B cell (primary cell): ENCODE measurements at places on chromosomes 3 and 15. TPM values are rescaled to one million over a fixed set of nuclear protein-coding genes. Genes with fewer than 3 reads are reported as not detected.

GRCh38 chr3:51501833-51502561 is 2.2 kb upstream of the DCAF1 start:
- H3K4me3 ChIP-seq, result no peak overlapping the region
- DNase-seq, result peak; percentile 85
- H3K36me3 ChIP-seq, result no peaks in the 10 kb centered on the region
- H3K27ac ChIP-seq, result peak overlapping the region; percentile 82

SERINC4 gene
- total RNA-seq, result 0.24 and 0.32 TPM in 2 replicates

- H3K27me3 ChIP-seq, result no peaks in the 10 kb centered on the region
- no peaks in the 10 kb centered on the region for H3K4me1 ChIP-seq
- no peak for DNase-seq
- no peaks in the 10 kb centered on the region for H3K36me3 ChIP-seq
- no peak overlapping the region for H3K27ac ChIP-seq
- no peak overlapping the region for H3K4me3 ChIP-seq
These were observed 40.6 kb upstream of the RBMS3 start for GRCh38 chr3:29240248-29240647.

GOLGA6B gene
- not detected in 2 replicates for total RNA-seq

GRCh38 chr3:162704238-162704637 is 1207.6 kb downstream of the OTOL1 start:
- H3K4me1 ChIP-seq, result no peaks in the 10 kb centered on the region
- H3K27ac ChIP-seq, result no peak overlapping the region

DNA sequence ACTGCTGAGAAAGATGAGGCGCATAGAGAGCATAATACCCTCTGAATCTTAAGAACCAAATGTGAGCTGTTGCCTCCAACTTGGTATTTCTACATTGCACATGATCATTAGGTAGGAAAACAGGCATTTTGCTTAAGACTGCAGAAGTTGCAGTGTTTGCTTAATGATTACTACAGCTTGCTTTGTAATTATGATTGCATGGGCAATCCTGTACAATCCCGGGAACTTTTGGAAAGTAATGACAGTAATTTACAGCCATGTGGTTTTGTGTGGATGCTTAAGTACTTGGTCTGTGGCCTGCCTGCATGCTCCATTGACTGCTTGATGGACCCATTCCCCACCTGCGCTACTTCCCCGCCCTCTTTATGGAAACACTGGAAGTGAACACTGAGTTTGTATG is 301.1 kb downstream of the DIPK2A start:
- H3K4me3 ChIP-seq, result no peak overlapping the region

DNA sequence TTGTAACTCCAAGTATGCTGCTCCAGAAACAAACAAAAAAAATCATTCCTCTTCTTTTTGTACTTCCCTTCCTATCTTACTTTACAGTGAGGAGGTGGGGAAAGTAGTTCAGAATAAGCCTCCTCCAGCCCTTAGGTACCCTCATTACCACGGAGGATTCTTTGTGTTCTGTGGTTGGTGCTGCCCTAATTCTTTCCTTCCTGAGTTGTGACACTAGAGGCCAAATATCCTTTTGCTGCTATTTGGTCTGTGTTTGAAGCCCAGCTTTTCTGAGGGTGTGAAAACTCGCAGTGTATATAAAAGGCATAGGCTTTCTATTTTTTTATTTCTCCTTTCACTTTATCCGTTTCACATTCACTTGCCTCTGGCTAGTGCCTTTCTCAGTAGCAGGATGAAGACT is 98.2 kb downstream of the HHLA2 start:
- H3K4me3 ChIP-seq, result no peak overlapping the region
- H3K4me1 ChIP-seq, result peaks cover 4% of the 10 kb centered on the region
- no peak overlapping the region for H3K27ac ChIP-seq

- H3K27me3 ChIP-seq, result no peaks in the 10 kb centered on the region
- DNase-seq, result peak; percentile 60
- peak overlapping the region; percentile 77 for H3K27ac ChIP-seq
- no peak overlapping the region for H3K4me3 ChIP-seq
- peaks cover 38% of the 10 kb centered on the region for H3K4me1 ChIP-seq
- H3K36me3 ChIP-seq, result no peaks in the 10 kb centered on the region
These were observed 200.7 kb downstream of the KCNH8 start for GRCh38 chr3:19348941-19349564.

DNA sequence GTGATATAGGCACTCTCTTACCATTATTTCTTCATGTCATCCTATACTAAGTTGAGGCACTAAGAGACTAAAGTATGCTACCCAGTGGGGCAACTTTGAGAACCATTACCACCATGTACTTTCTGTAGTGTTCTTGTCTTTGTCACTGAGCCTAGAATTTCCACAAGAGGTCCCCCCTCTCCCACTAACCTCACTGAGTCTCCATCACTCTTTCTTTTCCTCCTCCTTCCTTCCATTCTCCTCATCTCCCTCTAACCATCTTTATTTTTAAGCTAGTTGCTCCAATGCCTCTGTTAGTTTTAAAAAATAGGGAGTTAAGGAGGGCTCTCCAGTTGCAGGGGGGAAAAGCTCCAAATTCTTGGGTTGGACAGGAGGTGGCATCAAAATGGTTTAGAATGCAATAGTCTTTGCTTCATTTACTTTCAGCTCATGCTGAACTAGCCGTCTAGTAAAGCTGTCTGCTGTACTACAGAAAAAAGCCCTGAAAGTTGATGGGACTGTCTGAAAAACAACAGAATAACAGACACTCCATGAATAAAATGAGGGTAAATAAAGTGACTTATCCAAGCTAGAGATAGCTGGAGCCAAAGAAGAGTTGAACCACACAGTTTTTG is 85.1 kb upstream of the MYRIP start:
- H3K4me1 ChIP-seq, result no peaks in the 10 kb centered on the region
- H3K36me3 ChIP-seq, result no peaks in the 10 kb centered on the region
- H3K27ac ChIP-seq, result no peak overlapping the region
- DNase-seq, result no peak
- H3K27me3 ChIP-seq, result no peaks in the 10 kb centered on the region
- H3K4me3 ChIP-seq, result no peak overlapping the region
